ENCODE measurements at places on chromosomes 4 and X.

GRCh38 chr4:140515423-140515822 is 8.5 kb upstream of the ELMOD2 start:
- no peak for DNase-seq

DNA sequence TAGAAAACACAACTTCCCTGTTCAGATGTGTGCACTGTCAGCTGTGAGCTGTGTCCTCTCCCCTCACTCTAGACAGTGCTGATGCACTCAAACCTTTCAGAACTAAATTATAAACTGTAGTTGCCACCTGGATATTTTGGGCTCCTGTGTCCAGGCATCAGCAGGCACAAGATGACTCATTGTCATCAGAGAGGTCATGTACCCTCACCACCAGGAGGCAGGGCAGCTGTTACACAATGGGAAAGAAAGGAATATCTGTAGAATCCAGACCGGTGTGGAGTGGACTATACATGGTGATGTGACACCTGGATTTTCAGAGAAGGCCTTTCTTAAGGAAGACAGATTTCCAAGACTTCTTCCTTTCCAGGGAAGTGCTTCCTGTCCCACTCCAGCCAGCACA is 854.4 kb upstream of the AGA start:
- no peak for DNase-seq

GRCh38 chr4:83221897-83222441 is 62.6 kb downstream of the COQ2 start:
- no peak for DNase-seq

DNA sequence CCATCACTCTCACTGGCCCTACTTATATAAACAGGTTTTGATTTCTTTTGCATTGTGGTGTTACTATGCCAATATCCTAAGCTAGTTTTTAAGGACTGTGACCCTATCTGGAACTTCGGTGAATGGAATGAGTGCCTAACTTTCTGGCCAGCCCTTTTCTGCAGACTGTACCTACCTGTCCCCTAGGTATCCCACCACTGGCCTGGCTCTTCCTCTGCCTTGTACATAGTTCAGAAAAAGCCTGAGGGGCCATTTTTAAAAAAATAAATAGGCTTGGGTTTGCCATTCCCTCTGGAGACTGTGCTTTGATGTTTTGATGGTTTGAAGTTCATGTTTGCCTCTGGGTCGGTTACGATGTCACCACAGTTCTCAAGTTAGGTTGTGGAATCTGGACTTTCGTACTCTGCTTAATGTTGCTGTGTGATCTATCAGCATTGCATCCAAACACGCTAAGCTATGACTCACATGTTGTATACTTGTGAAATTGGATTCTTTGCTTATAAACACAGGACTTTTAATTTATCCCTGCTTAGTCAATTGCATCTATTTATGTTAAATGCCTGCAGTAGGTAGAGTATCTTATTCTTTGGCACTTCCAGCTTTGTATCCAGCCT is 182.0 kb downstream of the ANKRD50 start:
- DNase-seq, result no peak

DNA sequence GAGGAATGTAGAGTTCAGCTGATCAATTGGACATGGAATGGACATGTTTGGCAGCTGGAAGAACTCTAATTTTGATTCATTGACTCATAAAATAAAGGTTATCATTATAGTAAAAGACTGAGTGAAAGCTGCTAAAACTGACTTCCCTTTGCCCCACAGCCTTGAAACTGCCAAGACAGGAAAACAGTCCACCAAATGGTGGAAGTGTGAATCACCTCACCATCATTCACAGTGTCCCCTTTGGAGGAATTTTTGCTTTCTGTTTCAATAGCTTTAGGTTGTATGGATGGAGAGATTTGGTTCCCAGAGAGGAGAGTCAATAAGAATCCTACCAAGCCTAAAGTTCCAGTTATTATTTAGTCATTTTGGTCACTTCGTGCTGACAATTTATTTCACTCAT is 20.8 kb upstream of the FREM3 start:
- no peak for DNase-seq

- DNase-seq, result no peak
These were observed 626.6 kb upstream of the IGFBP7 start for GRCh38 chr4:57736781-57737180.

- no peak for DNase-seq
These were observed 1193.9 kb downstream of the FSTL5 start for GRCh38 chr4:160969925-160970324.

GRCh38 chr4:73904491-73904890 is 35.3 kb downstream of the CXCL1 start:
- no peak for DNase-seq

DNA sequence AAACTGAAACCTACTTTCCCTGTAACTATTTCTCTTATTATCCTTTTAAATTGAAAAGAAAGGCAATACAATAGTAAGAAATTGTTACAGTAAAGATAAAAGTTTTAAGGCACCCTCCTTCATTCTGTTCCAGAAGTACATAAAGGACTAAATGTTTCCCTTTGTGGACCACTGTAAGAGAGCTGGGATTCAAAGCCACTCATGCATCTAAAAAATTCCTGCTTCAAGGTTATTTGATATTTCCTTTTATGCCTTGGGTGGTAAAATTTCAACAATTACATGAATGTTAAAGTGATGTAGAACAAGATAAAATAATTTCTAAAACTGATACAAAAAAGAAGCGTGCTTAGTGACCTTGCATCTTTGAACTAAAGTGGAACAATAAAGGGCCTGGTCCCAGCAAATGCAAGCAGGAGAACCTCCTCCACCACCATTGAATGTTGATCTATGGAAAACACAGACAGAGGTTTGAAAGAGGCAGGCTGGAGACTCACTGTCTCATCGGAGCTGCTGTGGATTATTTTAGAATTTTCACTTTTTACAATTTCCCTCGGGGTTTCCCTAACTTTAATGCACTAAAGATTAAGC is 42.3 kb upstream of the PRSS12 start:
- DNase-seq, result no peak

DNA sequence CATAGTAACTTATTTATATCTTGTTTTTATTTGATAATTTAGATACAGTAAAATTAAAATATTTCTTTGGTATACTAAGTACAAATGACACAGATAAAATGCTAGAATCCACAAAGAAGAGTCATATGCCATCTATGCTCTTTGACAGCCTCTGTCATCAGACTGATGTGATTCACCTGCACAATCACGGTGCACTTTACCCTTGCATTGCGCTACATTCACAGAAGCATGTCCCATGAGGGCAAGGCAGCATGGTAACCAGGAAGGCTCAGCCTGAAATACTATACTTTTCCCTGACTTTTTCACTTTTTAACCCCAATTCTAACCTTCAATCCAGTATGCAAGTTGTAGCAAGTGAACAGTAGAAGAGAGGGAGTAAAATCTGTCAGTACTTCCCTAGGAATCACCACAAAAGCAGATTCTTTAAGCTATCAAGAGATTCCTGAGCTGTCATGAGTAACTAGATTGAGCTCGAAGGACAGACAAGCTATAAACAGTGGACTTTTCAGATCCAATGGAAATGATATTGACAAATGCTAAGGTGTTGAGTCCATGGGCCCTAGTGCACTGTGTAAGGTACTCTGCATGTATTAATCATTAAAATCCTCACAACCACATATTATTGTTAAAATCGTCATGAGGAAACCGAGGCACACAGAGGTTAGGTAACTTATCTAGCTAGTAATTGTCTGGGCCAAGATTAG is 14.2 kb downstream of the SEC24D start:
- DNase-seq, result no peak

DNA sequence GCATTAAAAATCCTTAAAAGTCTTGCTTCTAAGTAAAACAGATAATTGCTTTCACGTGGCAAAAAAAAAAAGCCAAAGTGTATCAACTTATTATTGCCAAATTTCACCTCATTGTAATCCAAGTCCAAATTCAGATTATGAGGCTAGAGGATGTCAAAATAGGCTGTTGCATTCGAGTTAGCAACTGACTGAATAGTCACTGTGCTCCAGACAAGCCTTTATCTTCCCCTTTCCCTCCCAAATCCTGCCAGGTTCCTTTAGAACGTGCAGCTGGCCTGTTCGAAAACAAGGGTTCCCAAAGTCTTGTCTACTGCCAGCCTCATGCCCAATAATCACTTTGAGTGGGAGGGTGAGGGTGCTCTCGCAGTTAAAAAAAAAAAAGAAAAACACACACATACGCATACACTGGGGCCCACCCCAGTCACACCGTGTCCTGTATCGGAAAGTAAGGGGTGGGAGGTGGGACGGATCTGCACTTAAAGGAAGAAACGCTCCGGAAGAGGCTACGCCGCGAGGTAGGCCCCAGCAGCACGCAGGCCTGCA is 603 bp downstream of the MAD2L1 start:
- DNase-seq, result no peak

GRCh38 chr4:25585901-25586523 is 69.6 kb upstream of the SLC34A2 start:
- DNase-seq, result no peak

GRCh38 chrX:47217121-47217851 is 1.2 kb upstream of the CDK16 start:
- DNase-seq, result no peak

DNA sequence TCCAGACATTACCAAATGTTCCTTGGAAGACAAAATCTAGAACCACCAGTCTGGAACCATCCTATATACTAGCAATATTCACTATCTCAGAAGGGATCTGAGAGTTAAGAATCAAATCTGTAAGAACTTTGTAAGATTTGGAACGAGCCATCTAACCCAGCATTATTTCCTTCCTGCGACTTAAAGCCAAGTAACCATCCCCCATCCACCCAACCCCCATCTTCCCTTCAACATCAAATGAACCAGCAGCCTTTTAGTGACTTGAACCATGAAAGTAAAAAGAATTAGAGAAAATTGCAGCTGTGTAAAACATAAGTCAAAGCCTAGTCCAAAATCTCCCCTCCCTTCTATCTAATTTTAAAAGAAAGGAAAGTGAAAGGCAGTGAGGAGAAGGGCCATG is 15.6 kb downstream of the RBM47 start:
- DNase-seq, result no peak

- DNase-seq, result no peak
These were observed 29.9 kb downstream of the TKTL1 start for GRCh38 chrX:154325541-154325940.

- DNase-seq, result no peak
These were observed 1824.7 kb downstream of the PCDH7 start for GRCh38 chr4:32544846-32545245.

DNA sequence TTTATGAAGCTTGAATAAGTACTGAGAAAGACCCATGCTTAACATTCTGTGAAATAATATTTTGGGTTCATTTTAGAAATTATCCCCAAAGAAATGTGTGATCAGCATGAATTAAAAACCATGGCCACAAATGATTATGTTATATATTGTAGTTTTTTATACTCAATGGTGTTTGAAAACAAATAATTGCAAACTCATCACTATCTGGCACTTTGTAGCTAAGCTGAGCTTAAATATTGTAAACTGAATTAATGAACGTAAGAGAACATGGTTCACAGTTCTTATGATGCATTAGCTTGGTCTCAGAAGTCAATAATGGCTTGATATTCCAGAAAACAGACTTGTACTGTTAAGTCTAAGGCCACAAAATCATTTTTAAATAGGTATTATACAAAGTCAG is 24.6 kb upstream of the ASB5 start:
- no peak for DNase-seq

DNA sequence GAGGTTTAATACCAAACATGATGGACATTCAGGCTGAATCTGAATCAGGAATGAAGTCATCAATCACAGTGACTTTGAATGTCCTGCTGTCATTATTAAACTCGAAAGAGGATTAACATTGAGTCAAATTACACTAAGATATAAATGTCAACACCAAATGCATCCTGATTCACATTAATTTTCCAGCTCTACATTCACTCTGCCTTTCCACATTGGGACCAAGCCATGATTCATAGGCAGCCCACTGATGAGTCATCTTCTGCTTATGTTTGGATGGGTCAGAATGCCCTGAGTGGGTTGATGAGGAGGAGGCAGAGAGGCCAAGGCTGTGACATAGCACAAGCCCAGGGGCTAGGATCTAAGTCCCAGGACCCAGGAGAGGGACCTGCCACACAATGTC is 247.6 kb upstream of the RPS6KA3 start:
- peak; percentile 4 for DNase-seq

- no peak for DNase-seq
These were observed at the start of gene CFP for GRCh38 chrX:47629419-47630200. Gene CFP, minus strand, starts transcription at chrX:47629930. Its CDS starts 86 bp downstream, at chrX:47629844.

DNA sequence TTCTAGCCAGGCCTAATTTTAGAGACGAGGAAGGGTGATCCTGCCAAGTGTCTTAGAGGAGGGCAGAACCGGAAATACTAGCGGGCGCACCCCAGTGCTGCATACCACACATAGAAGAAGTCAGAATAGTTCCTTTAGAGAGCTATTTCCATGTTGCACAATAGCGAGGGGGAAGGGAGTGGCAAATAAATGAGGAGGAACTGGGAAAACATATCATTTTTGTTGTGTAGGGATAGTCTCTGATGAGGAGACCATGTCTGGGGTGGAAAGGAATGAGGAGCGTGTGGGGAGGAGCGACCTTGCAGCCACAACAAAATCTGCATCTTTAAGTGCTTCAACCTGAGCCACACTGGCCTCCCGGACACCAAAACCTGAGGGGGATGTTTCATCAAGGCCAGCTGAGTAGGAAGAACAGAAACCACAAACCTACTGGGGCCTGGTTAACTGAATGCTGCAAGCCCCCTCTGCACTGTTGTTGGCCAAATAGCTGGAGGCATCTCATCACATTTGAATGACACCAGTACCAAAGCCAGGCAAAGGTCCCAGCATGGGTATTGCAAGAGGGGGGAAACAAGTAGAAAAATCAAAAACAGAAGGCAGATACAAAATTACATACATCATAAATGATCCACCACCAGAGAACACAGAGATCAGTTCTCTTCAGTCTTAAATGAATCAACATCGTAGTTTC is 26.7 kb upstream of the C1QTNF7 start:
- DNase-seq, result peak; percentile 24

- no peak for DNase-seq
These were observed 35.3 kb upstream of the PTPN13 start for GRCh38 chr4:86558797-86559196.

- DNase-seq, result no peak
These were observed 165.3 kb downstream of the FBXO8 start for GRCh38 chr4:174118171-174118570.

GRCh38 chrX:15349046-15349445 is 13.7 kb upstream of the PIGA start:
- DNase-seq, result no peak

DNA sequence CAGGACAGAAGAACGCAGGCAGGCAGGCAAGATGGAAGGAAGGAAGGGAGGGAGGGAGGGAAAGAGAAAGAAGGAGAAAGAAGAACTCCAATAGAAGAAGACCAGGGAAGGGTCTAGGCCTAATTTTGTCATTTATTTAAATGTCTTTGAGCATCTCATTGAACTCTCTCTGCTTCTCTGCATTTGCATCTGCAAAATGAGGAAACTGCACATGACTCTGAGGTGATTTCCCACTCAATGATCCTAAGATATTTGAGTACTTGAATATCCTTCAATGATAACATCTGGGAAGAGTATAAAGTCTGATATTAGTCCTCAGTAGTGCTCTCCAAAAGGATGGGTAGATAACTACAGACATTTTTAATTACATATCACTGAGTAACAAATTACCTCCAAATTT is 33.1 kb upstream of the RBPJ start:
- no peak for DNase-seq

GRCh38 chr4:109166126-109166525 is 136.3 kb downstream of the COL25A1 start:
- DNase-seq, result no peak

DNA sequence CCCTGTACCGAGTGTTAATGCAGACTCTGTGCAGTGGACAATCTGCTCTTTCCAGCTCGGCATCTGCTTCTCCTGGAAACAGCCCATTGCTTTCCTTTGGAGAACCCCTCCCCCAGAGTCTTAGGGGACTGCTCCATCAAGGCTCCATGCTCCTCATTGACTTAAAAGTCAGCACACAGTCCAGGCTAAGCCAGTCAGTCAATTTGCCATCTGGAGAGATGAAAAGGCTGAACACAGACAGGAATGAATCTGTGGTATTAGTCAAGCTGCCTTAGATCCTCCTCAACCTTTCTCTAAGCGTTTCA is 20.3 kb downstream of the ATP8A1 start:
- DNase-seq, result no peak
